ENCODE measurements at places on chromosomes 4 and X.

- no peak overlapping the region for H3K4me3 ChIP-seq
- H3K4me1 ChIP-seq = no peaks in the 10 kb centered on the region
- H3K36me3 ChIP-seq = no peaks in the 10 kb centered on the region
- no peak for DNase-seq
Measured at GRCh38 chr4:80921441-80921840, 109.1 kb upstream of the BMP3 start.

- H3K27me3 ChIP-seq = no peaks in the 10 kb centered on the region
- H3K27ac ChIP-seq = peak overlapping the region; percentile 88
- no peaks in the 10 kb centered on the region for H3K36me3 ChIP-seq
Measured at GRCh38 chr4:1644891-1645657, 39.0 kb downstream of the FAM53A start.

DNA sequence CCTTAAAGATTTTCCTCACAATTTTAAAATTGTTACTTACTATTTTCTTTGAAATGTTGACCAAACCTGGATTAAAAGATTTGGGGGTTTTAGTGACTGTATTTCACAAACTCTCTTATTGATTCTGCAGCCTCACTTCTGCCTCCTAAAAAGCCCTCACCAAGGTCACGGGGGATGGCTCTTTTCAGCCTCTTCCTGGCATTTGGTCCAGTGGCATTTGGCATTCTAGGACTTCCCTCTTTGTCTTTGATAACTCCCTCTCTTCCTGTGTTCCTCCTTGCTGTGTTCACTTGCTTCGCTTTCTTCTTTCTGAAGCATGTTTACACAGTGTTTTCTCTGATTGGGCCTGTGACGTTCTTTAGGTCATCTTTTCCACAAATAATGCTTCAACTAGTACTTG, 21.5 kb downstream of the PKD2 start:
- DNase-seq = no peak
- no peak overlapping the region for H3K4me3 ChIP-seq
- H3K36me3 ChIP-seq = peaks cover 9% of the 10 kb centered on the region
- no peaks in the 10 kb centered on the region for H3K27me3 ChIP-seq

GRCh38 chr4:80911458-80911857, 119.0 kb upstream of the BMP3 start:
- H3K36me3 ChIP-seq = no peaks in the 10 kb centered on the region
- H3K4me3 ChIP-seq = no peak overlapping the region
- no peak overlapping the region for H3K27ac ChIP-seq
- no peak for DNase-seq

DNA sequence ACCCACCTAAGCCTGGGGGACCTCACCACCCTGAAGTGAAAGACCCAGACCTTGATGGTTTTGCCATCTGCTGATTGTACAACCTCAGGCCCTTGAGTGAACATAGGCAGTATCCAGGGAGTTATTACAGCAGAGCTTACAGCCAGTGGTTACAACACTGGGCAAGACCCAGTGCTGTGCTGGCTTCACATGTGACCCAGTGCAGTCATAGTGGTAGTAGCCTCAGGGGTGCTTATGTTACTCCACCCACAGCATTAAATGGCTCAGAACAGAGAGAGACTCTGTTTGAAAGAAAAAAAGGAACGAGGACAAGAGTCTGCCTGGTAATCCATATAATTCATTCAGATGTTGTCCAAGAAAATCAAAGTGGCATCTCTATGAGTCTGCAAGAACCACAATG, 45.2 kb upstream of the DACH2 start:
- no peak overlapping the region for H3K27ac ChIP-seq
- no peaks in the 10 kb centered on the region for H3K27me3 ChIP-seq
- no peaks in the 10 kb centered on the region for H3K4me1 ChIP-seq
- no peak overlapping the region for H3K4me3 ChIP-seq
- H3K36me3 ChIP-seq = no peaks in the 10 kb centered on the region
- no peak for DNase-seq

DNA sequence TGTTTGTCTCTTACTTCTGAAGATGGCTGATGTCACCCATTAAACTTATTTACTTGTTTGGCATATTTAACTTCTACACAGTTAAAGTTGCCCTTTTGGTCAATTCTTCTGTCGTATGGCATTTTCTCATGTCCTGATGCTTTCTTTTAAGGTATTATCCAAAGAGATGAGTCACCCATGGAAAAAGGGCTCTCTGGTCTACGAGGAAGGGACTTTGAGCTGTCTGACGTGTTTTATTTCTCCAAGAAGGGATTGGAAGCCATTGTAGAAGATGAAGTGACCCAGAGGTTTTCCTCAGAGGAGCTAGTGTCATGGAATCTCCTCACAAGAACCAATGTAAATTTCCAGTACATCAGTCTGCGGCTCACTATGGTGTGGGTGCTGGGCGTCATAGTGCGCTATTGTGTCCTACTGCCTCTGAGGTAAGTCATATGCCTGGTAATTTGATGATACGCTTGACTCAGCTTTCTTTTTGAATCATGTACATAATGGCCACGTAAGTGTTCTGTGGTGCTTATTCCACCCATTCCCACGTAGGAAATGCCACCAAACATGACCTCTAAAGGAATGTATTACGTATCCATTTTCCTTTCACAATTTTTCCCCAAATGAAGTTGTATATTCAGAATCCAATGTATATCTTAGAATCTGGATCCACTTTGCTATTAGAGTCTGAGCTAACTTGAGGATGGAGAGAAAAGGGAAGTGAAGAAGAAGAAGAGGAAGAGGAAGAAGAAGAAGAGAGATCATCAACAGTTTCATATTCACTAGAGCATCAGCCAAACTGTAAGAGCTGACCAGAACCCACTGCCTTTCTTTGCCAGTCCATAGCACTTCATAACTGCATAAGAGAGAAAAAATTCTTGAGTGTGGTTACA, 45.7 kb downstream of the GPAT3 start:
- no peak for DNase-seq
- no peak overlapping the region for H3K27ac ChIP-seq
- H3K4me3 ChIP-seq = no peak overlapping the region
- no peaks in the 10 kb centered on the region for H3K4me1 ChIP-seq
- H3K36me3 ChIP-seq = no peaks in the 10 kb centered on the region
- no peaks in the 10 kb centered on the region for H3K27me3 ChIP-seq

GRCh38 chrX:20325786-20326388, 59.2 kb upstream of the RPS6KA3 start:
- H3K4me3 ChIP-seq = no peak overlapping the region
- H3K27me3 ChIP-seq = no peaks in the 10 kb centered on the region
- DNase-seq = no peak
- no peaks in the 10 kb centered on the region for H3K36me3 ChIP-seq
- H3K4me1 ChIP-seq = no peaks in the 10 kb centered on the region

- H3K36me3 ChIP-seq = no peaks in the 10 kb centered on the region
- no peak overlapping the region for H3K4me3 ChIP-seq
- H3K27me3 ChIP-seq = no peaks in the 10 kb centered on the region
- DNase-seq = no peak
- H3K27ac ChIP-seq = no peak overlapping the region
Measured at GRCh38 chr4:154485127-154485773, 6.3 kb downstream of the DCHS2 start.

- DNase-seq = no peak
- no peak overlapping the region for H3K4me3 ChIP-seq
- H3K27ac ChIP-seq = no peak overlapping the region
- no peaks in the 10 kb centered on the region for H3K4me1 ChIP-seq
- no peaks in the 10 kb centered on the region for H3K36me3 ChIP-seq
Measured at GRCh38 chr4:152100379-152101201, 339.8 kb upstream of the GATB start.

Data from sigmoid colon (tissue), 7 donors.